NCI-H1930 (cell line): ENCODE measurements at places on chromosomes 4 and X.

DNA sequence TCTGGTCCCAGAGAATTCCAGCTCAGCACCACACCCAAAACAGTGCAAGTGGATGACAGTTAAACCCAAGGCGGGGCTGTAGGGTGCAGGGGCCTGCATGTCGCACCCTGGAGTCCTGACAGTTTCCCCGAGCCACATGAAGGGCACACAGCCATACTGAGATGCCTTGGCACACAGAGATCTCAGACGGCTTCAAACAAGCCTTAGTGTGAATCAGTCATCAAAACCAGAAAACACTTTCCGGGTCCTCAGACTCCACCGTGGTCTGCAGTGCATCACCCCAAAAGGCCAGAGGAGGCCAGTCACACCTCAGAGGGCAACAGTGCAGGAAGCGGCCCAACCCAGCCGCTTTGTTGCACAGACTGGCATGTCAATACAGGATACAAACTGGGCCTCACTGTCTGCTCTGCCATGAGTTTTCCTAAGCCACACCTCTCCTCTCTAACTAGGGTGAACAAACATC is 64.6 kb upstream of the ENPP6 start:
- DNase-seq = no peak

GRCh38 chrX:66004928-66005829 is 34.7 kb downstream of the VSIG4 start:
- no peak for DNase-seq

DNA sequence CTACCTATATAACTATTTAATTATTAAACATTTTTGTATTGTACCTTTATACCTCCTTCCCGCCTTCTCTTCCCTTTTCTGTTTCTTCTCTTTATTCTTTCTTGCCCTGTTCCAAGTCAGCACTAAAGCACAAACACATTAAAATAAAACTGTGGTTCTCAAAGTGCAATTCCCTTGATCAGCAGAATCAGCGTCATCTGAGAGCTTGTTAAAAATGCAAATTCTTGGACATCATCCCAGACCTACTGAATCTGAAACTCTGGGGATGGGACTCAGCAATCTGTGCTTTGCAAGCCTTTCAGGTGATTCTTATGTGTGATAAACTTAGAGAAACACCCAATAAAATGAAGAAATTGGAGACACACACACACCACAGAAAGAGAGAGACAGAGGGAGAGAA is 178.4 kb upstream of the BMP3 start:
- DNase-seq = no peak

DNA sequence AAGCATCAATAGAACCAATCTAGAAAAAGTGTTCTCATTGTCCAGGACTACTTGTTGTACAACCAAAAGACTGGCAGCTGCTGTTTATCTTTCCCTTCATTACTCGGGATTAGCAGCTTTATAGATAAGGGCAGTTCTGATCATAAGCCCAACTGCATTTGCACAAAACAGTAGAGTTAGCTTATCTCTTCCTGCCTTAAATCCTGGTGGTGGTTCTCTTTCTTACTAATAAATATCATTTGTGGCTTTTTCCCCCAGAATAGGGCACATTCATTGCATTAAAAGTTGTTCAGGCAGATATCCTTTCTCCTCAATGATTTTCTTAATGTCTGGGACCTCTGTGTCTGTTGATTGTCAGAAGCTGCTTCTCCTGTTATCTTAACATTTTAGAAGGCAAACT is 20.2 kb upstream of the RRAGB start:
- no peak for DNase-seq

- DNase-seq = no peak
Observed at GRCh38 chr4:165520086-165520485, 141.3 kb downstream of the CPE start.
